ENCODE measurements at places on chromosomes 12 and 14. TPM values are rescaled to one million over a fixed set of nuclear protein-coding genes. Genes with fewer than 3 reads are reported as not detected.

DNA sequence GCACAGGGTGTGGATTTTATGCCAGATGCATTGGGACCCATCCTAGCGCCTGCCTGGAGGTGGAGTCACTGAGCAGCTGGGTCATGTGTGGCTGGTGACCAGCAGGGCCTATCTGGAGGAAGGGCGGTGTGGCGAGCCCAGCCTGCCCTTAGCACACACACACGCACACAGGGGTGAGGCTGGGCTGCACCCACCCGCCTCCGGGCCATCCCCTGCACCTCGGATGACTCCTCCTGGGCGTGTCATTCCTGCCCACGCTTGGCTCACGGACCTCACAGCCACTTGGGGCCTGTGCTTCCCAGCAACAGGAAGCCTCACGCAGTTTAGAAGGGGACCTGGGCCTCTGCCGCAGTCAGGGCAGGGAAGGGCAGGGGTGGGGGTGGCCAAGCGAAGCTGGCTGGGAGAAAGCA, 36.2 kb upstream of the FZD10 start:
- no peak for DNase-seq

- no peak for DNase-seq
Measured at GRCh38 chr14:79639613-79640012, 571.7 kb downstream of the DIO2 start.

DNA sequence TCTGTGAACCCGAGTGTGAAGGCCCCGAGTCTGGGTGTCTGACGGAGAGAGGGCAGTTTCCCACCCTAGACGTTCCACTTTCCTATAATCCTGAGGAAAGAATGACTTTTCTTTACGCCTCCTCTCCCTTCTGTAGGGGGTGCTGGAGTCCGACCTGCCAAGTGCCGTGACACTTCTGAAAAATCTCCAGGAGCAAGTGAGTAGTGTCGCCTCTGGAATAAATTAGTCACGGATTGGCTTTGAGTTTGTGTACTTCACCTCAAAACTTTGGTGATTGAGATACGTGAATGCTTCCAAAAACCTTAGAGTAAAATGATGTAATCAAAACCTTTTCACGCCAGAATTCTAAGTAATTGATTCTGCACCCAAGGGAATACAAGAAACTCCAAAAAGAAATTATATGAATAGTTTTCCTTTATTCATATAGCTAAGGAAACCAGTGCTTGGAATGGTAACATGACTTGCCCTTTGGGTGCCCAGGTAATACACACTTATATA, 452 bp downstream of the NGDN start:
- DNase-seq, result no peak

DNA sequence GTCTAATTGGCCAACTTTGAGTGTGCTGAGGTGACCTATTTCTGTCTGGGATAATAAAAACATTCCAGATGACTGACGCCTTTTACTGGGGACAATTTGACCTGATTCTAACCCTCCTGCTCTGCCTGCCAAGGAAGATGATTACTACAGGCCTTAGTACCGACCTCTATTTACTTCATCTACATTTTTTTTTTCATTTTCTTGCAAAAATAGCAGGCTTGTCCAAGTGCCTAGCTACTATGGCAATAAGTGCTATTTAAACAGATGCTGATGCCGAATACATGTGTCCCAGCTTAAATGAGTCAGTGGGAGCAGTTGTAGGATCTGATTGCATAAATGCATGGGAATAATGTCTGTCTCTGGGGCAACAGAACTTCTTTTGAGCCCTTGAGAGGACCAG, 254.3 kb downstream of the RGS6 start:
- no peak for DNase-seq

KNTC1 gene
- 147 TPM for total RNA-seq

TMEM63C gene
- 0.80 TPM for total RNA-seq

SCN8A gene
- total RNA-seq, result 0.51 TPM

DNA sequence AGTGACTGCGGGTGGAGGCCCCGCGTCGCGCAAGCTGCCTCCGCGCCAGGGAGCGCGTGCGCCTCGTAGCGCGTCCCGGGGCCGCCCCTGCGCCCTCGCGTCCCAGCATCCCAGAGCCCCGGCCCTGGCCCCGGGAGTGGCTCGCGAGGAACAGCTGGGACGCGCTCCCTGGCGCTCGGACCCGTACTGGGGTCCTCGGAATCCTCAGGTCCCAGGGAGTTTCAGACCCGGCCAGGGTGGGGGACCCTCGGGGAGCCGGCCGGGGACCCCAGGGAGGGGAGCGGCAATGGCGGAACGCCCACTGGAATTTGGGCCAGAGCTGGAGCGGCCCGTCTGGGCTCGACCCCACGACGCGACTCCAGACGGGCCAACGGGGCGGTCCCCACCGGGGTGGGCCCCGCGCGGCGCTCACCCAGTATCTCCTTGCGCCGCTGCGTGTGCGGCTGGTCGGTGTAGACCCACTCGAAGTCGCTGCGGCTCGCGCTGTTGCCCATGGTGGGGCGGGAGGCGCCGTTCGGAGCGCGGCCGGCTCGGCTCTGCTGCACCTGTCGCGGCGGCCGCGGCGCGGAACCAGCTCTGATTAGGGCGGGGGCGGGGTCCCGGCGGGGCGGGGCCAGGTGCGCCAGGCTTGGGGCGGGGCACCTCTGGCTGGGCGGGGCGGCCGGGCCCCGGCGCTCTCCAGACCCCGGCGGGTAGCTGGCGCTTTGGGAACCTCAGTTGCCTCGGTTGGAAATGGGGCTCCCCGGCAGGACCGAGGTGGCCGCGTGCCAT, at the start of gene DEGS2:
Gene DEGS2, minus strand, starts transcription at position 552 of the 771 bp plus-strand sequence. Its CDS starts 58 bp downstream, at position 494.
- DNase-seq, result peak; percentile 71

TRPV4 gene
- total RNA-seq, result not detected

DNA sequence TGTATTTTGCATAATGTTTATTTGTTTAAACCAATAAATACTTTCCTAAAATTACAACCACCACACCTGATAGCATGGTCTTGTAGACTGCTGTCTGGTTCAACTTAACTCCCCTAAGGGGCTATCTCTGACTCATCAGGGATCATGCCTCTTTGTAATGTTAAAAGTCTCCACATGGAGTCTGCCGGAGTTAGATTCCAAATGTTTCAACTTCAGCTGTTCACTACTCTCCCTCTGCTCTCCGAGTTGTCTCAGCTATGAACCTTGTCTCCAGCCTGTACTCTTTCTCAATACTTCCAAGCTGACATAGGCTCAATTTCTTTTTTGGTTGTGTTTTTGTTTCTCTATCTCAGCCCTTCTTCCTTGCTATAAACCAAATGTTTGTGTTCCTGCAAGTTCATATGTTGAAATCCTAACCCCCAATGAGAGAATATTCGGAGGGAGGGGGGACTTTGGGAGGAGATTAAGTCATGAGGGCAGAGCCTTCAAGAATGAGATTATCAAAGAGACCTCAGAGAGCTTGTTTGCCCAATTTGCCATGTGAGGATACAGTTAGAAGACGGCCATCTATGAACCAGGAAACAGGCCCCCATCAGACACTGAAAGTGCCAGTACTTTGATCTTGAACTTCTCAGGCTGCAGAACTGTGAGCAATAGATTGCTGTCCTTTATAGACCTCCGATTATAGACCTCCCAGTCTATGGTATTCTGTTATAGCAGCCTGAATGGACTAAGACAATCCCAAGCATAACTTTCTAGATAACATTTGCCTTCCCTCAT, 858.2 kb downstream of the VRK1 start:
- no peak for DNase-seq

LALBA gene
- total RNA-seq, result not detected

- peak; percentile 58 for DNase-seq
Measured at GRCh38 chr12:45130881-45131281, 80.0 kb upstream of the DBX2 start.

GRCh38 chr14:61153431-61153830, 127.7 kb downstream of the TMEM30B start:
- DNase-seq, result no peak

FKBP3 gene
- 71.2 TPM for total RNA-seq

ADSS1 gene
- 2.3 TPM for total RNA-seq

DNA sequence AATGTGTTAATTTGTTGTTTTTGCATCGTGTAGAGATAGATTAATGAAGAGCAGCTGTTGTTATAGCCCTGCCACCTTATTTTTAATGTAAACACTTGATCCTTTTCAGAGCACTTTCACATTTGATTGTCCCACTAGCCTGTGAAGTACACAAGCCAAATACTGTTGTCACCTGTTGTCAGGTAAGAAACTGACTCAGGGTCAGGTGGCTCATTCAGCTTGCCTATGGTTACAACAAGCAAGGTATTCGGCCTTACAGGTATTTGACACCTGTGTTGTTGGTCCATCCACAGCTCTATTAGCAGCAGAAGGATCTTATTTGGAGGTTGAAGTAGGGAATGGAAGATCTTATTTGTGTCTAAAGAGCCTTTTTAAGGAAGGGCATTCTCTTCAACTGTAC, 108.9 kb downstream of the GPR135 start:
- DNase-seq, result no peak

DNA sequence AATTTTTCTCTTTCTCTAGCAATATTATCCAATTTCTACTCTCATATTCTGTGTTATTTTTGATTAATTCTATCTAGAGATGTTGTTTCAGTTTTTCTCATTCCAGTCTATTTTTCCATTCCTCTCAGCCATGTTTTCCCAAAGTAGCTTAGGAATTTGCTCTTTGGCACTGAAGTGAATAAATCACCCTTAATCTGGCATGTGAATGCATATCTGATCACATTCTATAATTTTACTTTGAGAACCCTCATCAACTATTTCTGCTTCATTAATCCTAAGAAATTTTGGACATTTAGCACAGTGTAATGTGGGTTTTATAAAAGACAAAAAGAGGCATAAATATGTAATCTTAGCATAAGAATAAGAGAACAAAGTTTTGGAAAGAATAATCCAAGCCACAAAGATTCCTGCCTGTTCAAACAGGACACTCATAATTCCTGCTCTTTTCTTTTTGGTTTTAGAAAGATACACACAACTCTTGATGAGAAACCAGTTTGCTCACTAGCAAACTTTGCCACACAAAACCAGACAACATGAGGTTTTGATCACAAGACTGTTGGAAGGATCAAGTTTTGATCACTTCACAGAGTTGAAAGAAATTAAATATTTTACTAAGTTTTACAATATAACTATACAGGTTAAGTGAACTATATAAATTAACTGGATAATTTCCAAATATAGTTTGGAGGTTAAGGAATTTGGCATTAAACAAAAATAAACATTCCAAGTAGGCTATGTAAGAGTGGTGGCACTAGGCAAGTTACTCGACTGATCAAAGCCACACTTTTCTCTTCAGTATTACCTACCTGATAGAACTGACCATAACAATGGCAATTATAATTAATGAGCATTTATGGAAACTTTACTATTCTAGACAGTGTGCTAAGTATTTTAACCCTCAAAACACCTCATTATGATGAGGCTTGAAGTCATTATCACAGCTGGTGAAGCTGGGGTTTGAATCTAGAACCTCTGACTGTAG, 226.6 kb upstream of the TMTC1 start:
- no peak for DNase-seq

- DNase-seq, result no peak
Measured at GRCh38 chr14:32602699-32603098, 273.6 kb downstream of the AKAP6 start.

DNA sequence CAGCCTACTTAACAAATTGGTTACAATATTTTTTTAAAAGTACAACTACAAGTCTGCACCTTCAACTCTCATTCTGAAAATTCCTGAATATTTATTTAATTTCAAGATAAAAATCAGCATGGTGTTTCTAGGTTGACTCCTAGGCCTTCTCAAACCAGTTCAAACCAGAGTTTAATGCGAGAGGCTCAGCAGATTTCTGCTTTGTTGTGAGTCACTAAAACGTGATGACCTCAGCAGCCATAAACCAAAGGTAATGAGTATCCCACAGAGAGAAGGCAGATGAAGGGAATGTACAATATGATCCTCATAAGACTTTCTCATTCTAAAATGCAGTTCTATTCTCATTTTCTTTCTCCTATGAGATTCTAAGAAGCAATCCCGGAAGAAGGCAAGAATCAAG, 1.5 kb downstream of the PRDM4 start:
- DNase-seq, result peak; percentile 46

DNA sequence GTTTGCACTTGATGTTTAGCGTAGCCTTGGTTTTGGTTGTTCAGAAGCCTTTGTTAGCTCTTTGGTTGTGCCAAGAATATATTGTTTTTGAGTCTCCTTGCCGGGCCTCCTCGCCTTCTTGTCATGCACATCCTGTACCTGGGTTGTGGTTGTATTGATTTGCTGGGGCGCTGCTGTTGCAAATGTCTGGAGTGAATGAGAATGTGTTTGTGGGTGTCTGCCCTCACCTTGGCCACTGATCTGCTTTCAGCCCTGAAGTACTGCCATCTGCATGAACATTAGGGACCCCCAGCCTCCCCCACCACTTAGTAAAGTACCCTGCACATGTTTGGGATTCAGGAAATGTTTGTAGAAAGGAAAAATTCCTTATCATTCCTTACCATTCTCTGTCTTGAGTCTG, 16.5 kb downstream of the PRKCH start:
- DNase-seq, result peak; percentile 80

DNA sequence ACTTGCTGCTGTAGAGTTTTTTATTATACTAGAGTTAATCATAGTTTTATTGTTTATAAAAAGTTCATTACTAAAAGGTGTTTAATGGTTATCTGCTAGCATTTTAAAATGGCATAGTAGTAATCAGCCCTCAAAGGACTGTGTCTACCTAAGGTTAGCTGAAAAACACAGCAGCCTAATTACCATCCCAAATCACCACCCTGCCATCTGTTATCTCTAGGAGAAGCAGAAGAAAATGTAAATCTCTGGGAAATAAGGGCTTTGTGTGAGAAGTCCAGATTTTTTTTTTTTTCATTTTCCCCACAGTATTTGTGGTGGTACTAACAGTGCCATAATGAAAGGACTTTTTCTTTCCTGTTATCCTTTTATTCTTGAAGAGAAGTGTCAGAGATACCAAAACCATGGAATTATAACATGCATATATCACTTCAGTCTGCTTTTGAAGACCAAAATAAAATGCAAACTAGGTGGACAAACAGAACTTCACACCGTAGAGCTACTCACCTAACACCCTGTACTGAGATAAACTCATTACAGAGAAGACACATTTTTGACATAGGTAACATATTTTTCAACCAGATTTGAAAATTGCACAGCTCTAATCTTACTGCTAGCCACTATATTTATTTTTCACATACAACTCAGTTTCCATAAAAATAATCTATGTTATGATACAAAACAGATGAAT, 876.2 kb downstream of the C12orf50 start:
- DNase-seq, result no peak

- no peak for DNase-seq
Measured at GRCh38 chr14:95739356-95739755, 25.4 kb upstream of the TCL1A start.

DNA sequence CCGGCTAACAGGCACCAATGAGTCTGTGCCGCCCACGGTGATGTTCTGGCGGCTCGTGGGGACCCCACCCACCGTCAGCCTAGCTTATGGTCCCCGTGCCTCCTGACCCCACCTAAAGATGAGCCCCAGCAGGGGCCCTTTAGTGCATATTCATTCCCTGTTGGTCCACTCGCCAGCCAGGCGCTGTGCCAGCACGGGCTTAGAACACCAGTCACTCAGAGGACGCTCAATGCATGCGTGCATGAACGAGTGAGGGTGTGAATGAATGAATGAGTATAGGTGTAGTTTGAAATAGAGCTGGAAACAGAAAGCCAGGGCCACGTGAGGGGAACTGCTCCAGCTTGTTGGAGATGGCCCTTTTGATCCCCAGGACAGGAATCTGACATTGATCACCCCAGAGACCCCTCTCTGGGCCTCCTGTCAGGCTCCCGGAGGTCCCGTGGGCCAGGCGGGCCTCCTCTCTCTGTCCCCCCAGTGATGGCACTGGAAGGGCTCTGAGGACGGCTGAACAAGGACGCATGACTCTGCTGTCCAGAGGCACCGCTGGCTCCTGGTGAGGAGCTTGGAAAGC, 193.9 kb upstream of the C14orf180 start:
- peak; percentile 3 for DNase-seq

Measured in activated CD4-positive, alpha-beta memory T cell treated with anti-CD3 and anti-CD28 coated beads for 36 hours (primary cell).